Muscle of back (tissue), 13 donors: ENCODE measurements at places on chromosomes 12 and 14.

GRCh38 chr12:63843254-63843720 is 1.2 kb upstream of the SRGAP1 start:
- DNase-seq, result no peak

GRCh38 chr12:46300910-46301309 is 32.1 kb upstream of the SLC38A1 start:
- peak; percentile 74 for DNase-seq

DNA sequence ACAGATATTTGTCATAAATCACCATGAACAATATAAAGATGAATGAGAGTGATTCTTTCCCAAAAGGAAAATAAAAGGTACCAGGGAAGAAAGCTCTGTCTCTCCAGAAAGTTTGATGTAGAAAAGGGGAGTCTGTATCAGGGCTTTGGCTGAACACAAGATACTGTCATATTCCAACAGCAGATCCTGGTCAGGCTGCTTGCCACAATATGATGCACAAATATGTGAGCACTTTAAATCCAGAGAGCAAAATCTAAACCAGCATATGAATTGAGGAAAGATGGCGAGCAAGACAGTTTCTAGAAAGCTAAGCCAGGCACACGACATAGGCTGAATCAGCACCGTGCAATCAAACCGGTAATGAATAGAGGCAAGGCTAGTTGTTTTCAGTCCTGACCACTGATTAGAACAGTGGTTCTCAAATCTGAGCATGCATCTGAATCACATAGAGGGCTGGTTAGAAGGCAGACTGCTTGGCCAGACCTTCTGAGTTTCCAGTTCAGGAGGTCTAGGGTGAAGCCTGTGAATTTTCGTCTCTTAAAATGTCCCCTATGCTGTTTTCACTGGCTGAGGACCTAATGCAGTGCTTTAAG is 60.7 kb downstream of the PLCZ1 start:
- DNase-seq, result no peak

- DNase-seq, result no peak
Measured at GRCh38 chr12:132477017-132477702, 12.8 kb upstream of the FBRSL1 start.

DNA sequence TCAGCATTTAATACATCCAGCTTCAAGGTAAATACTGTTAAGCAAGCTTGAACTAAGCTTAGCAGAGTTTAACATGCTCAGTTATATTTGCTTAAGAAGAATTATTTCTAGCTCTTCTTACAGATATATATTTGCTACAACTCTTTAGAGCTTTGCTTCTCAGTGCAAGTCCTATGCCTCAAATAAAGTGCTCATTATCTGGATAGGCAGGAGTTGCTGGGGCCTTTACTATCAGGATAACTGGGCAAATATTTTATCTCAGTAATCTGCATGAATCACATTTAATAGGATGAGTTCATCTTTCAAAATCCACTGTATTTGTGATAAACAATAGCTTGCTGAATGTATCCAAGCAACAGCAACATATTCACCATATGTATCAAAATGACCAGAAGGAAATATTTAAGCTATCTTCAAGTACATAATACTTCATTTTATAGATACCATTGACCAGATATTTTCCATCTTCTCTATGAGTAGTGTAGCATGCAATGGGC is 187.6 kb downstream of the NOVA1 start:
- no peak for DNase-seq

DNA sequence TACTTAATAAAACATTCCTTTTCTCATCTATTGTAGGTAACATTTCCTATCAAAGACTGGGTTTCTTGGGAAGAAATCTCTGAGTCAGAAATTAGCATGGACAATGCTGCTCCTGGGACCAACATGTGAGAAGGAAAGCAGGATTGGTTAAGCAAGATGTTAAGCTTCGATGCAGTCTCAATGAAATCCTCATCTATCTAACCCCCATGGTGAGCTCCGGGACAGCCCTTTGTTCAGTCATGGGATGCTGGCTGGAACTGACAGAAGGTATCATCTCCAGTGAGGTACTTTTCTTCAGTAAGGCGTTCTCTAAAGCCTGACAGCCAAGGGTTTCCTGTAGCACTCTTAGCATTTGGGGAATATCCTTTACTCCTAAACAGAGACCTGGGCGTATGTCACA is 82.8 kb upstream of the SINHCAF start:
- DNase-seq, result no peak

GRCh38 chr14:64569138-64569631 is 19.4 kb downstream of the PPP1R36 start:
- no peak for DNase-seq

- no peak for DNase-seq
Measured at GRCh38 chr12:52211716-52212585, 20.1 kb upstream of the KRT80 start.

DNA sequence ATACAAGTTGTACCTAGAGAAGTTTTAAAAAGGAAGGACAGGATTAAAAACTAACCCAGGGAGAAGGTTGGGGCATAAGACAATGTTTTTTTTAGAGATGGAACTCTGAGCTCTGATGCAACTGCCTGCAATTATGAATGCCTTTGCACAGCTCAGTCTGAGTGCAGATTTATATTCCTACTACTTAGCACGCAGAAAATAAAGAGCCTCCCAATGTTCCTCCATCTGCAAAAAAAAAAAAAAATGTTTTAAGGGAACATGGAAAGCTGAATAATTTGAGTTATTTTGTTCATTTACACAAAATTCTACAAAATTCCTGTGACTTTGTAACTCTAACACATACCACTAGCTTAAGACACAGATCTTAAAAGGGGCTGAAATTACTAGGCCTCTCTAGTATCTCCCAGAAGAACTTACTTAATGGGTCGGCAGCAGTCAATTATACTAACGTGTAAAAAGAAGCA is 15.7 kb downstream of the CLIP1 start:
- peak; percentile 61 for DNase-seq

DNA sequence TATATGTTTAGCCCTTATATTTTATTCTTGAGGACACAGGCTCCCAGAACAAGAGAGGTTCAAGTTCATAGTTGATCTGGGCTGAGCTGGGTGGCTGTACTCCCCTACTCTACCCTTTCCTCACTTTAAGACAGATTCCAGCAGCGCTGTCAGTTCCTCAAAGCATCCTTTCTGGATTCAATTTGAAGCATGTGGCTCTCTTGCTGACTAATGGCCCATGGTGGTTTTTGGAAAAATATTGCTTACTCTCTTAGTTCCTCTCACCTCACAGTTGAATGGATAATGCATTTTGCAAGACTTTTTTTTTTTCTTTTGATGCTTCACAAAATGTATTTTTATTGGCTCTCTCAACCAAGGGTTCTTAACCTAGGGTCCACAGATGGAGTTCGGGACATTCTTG is 4.1 kb downstream of the PELI2 start:
- no peak for DNase-seq

GRCh38 chr12:96107236-96107635 is 71.8 kb upstream of the LTA4H start:
- DNase-seq, result no peak
